HS-27A (cell line): ENCODE measurements at places on chromosomes 12 and 14.

DNA sequence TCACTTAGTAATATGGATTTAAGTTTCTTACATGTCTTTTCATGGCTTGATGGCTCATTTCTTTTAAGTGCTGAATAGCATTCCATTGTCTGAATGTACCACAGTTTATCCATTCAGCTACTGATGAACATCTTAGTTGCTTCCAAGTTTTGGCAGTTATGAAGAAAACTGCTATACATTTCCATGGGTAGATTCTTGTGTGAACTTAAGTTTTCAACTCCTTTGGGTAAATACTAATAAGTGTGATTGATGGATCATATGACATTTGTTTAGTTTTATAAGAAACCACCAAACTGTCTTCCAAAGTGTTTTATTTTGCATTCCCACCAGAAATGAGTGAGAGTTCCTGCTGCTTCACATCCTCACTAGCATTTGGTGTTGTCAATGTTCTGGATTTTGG lies 119.2 kb downstream of the NAV3 start:
- no peak for DNase-seq

GRCh38 chr14:68938271-68939150 lies 40.6 kb downstream of the ACTN1 start:
- no peak for DNase-seq

GRCh38 chr14:33914676-33915516 lies 36.0 kb downstream of the EGLN3 start:
- DNase-seq, result no peak

DNA sequence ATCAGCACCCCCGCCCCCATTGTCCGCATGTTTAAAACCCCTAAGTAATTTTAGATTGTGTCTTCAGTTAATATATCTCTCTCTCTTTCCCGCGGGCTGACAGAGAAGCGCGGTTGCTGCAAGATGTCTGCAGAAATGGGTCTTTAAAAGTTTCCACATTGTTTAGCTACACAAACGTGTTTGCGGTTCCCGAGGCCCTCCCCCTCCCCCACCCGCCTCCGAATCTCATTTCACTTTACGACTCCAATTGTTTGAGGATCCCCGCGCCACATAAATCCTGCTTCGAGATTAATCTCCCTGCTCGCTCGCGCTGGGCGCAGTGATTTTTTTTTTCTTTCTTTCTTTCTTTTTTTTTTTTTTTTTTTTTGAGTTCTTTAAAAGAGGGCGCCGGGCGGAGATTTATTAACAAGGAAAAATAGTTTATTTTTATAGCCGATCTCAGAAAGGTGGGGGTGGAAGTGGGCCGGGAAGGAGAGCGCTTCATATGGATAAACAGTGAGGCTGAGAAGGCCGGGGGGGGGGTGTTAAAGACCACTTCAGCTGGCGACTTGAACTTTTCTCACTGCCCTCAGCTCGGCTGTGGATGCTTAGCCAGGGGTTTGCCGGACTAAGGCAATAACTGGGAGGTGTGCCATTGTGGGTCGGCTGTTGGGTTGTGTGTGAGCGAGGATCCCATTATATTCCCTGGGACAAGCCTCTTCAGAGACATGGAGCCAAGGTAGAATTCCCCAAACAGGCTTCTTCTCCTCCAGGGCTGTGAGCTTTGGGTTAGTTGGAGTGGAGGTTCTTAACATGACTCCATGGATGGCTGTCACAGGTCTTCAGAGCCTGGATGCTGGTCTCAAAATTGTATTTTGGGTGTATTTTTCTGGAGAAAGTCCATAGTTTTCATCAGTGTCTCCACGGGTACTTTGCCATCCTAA lies 39.7 kb upstream of the TBX5 start:
- no peak for DNase-seq

GRCh38 chr14:65335411-65335947 lies 77.1 kb upstream of the FUT8 start:
- no peak for DNase-seq

- no peak for DNase-seq
These were observed 17.6 kb downstream of the BATF start for GRCh38 chr14:75539561-75540478.

GRCh38 chr12:9606247-9606646 lies 1.5 kb downstream of the KLRB1 start:
- DNase-seq, result no peak

- DNase-seq, result no peak
These were observed 130.8 kb upstream of the KRR1 start for GRCh38 chr12:75642226-75642625.

GRCh38 chr14:38202444-38203191 lies 5.1 kb upstream of the SSTR1 start:
- no peak for DNase-seq

DNA sequence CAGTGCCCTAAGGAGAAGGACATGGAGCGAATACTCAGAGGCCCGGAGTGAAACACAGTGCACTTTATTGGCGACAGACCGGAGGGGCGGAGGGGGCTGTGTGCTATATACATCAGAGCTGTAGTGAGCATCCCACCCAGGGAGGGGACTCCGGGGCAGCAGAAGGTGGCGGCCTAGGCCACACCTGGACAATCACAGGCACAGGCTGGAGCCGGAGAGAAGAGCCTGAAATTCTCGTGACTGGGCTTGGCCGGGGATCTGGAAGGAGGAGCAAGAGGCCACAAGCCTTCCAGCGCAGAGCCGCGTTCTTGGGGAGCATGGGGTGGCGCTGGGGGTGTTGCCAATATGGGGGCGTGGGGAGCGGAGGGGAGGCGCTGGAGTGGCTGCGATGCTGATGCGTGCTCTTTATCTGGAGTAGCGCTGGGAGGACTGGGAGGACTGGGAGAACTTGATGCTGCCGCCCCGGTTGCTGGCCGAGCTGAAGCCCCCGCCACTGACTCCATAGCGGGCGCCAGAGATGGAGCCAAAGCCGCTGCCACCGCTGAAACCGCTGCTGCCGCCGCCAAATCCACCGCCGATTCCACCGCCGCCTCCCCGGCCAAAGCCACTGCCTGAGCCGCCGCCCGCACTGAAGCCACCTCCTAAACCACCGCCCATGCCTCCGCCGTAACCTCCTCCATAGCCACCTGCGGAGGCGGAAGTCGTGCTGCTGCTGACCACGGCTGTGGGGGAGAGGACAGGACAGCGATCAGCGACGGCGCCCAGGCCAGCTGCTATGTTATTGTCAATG lies 6.1 kb downstream of the KRT3 start:
- no peak for DNase-seq

- no peak for DNase-seq
These were observed at the start of gene DTX3 for GRCh38 chr12:57604454-57604991. TSS of gene DTX3 (plus strand) at chr12:57604824. CDS start at chr12:57606518, 1,694 bp downstream.
